ENCODE measurements at places on chromosomes 4 and X. TPM values are rescaled to one million over a fixed set of nuclear protein-coding genes. Genes with fewer than 3 reads are reported as not detected.

PLS3 gene
- total RNA-seq: 205 TPM

MGAT4D gene
- total RNA-seq: not detected

USP17L21 gene
- total RNA-seq: not detected

DLG3 gene
- total RNA-seq: 0.93 TPM

RS1 gene
- not detected for total RNA-seq

GABRE gene
- 0.36 TPM for total RNA-seq

RBMXL3 gene
- not detected for total RNA-seq

GLOD5 gene
- not detected for total RNA-seq

MAGEA9B gene
- total RNA-seq: not detected

PALLD gene
- 1.7 TPM for total RNA-seq

RBM47 gene
- 12.7 TPM for total RNA-seq

PPID gene
- total RNA-seq: 30.4 TPM

NAA11 gene
- total RNA-seq: not detected

HSFX4 gene
- not detected for total RNA-seq

PAGE1 gene
- total RNA-seq: not detected

ASIC5 gene
- not detected for total RNA-seq

EFHC2 gene
- 2.1 TPM for total RNA-seq

ASMTL gene
- 7.0 TPM for total RNA-seq

ZNF141 gene
- total RNA-seq: 13.8 TPM

ACE2 gene
- not detected for total RNA-seq

SMC1A gene
- 14.1 TPM for total RNA-seq

AMER1 gene
- total RNA-seq: 2.2 TPM

Data from melanocyte of skin (primary cell).